Right lung (tissue), 10 donors: ENCODE measurements at places on chromosomes 1 and 21. TPM values are rescaled to one million over a fixed set of nuclear protein-coding genes. Genes with fewer than 3 reads are reported as not detected.

DNA sequence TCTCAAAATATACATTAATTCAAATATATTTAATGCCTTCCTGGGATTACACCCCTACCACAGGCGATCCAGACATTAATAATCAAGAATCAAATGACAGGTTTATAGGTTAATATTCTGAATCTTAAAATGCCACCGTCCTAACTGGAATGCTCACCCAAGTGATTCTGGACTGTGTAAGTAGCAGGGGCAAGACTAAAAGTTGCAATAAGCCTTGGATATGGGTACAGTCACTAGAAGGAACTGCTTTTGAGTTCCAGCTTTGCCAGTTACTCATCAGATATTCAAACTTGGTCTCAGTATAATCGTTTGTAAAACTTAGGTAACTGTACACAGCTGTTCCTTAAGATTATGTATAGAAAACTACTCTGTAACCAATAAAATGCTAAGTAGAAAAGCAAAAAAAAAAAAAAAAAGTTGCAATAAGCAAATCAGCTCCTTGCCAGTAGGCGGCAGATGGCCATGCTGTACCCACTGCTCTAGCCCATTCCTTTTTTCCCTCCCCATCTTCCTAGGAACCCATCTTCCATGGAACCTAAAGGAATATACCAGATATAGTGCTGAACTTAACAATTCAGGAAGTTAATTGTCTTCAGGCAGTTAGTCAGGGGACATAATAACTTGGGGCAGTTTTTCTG lies 10.5 kb downstream of the RO60 start:
- DNase-seq, result no peak

CDA gene
- 0.50 TPM for polyA plus RNA-seq

SLAMF9 gene
- polyA plus RNA-seq, result not detected

RNF186 gene
- not detected for polyA plus RNA-seq

GRCh38 chr1:190376044-190376443 lies 101.6 kb downstream of the BRINP3 start:
- DNase-seq, result no peak

EIF2D gene
- polyA plus RNA-seq, result 105 TPM

DNA sequence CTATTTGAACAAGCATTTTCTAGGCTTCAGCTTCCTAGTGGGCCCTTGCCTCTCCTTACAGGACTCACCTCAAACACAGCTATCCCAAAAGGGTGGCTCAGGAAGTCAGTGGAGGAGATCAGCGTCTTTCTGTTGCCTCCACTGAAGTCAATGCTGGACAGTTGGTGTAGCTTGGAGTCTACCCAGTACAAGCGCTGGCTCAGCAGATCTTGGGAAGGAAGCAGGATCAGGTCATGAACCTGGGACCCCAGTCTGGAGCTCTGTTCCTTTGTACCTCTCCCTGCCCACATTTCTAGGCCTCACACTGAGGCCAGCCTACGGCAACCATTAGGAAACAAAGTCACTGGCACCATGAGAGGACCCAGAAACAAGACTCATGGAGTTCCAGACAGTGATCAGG lies 23.7 kb upstream of the MAGOH start:
- DNase-seq, result no peak

PLA2G5 gene
- 1.3 TPM for polyA plus RNA-seq

DNA sequence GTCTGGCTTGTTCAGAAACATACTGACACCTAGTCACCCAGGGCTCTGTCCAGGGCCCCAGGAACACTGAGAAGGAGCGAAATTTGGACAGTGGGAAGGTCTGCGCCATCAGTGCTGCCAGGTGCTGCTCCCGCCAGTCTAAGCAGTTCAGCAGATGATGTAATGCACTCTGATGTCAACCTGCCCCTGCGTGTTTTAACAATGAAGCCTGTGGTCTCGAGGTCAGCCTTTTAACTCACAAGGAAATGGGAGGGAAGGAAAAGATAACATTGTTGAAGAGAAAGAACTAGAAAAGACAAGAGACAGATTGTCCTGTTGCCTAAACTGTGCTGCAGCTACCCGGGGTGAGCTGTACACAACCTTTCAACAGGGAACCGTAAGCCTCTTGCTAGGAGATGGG lies 126.6 kb upstream of the IFFO2 start:
- DNase-seq, result no peak

DNA sequence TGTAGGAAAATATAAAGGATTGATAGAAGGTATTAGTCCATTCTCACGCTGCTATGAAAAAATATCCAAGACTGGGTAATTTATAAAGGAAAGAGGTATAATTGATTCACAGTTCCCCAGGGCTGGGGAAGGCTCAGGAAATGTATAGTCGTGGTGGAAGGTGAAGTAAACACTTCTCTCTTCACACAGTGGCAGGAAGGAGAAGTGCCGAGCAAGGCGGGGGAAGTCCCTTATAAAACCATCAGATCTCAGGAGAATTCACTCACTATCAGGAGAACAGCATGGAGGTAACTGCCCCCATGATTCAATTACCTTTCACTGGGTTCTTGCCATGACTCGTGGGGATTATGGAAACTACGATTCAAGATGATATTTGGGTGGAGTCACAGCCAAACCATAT lies 1806.0 kb downstream of the MRPL39 start:
- no peak for DNase-seq

DNA sequence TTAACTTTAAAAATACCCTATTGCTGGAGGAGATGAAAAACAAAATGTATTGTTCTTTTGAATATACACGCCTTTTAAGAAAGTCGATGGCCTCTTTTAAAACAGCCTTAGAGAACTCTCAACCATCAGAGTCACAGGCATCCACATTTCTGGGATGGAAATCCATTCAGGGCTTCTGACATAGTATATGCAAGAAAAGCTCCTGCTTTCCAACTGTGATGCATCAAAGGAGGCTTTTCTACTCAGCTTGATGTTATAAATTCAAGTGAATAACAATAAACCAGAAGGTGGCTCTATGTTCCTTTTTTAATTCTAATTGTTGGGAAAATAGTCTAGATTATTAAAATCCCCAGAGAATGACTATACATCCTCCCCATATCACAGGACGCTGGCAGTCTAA lies 398.8 kb upstream of the CXADR start:
- no peak for DNase-seq

- DNase-seq, result no peak
These were observed 20.3 kb upstream of the SH3BGRL3 start for GRCh38 chr1:26259578-26259977.
